Keratinocyte (primary cell): ENCODE measurements at places on chromosomes 3 and 15. TPM values are rescaled to one million over a fixed set of nuclear protein-coding genes. Genes with fewer than 3 reads are reported as not detected.
A peak's percentile ranks its signal among the peaks of the same experiment; 100 is the strongest.

CHRM5 gene
- polyA plus RNA-seq: 0.01 to 0.02 TPM in 2 of 3 replicates, not detected in the other

RSRC1 gene
- polyA plus RNA-seq: 6.1 to 11.7 TPM (median 11.1 TPM) in 3 replicates

SEMA3F gene
- polyA plus RNA-seq: 72.8 to 115 TPM (median 102 TPM) in 3 replicates

- no peak for DNase-seq
These were observed 722 bp downstream of the CACNA1D start for GRCh38 chr3:53495146-53495519.

DNA sequence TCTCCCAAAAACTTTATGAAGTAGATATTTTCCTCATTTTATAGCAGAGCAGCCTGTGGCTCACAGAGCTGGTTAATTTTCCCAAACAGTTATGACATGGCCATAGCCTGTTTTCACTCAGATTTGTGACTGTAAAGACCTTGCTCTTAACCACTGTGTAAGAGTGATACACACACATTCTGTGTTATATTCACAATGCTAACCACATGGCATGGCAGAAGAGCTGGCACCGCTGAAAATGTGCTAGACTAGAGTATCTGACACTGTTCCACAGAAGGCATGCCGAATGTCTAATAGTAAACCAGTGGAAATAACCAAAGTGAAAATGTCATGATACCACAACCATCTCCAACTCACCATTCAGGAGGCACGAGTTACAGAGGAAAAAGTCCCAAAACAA is 71.8 kb downstream of the PEX5L start:
- DNase-seq: no peak

GRCh38 chr3:153734777-153735551 is 386.2 kb upstream of the ARHGEF26 start:
- DNase-seq: peak; percentile 7

DNA sequence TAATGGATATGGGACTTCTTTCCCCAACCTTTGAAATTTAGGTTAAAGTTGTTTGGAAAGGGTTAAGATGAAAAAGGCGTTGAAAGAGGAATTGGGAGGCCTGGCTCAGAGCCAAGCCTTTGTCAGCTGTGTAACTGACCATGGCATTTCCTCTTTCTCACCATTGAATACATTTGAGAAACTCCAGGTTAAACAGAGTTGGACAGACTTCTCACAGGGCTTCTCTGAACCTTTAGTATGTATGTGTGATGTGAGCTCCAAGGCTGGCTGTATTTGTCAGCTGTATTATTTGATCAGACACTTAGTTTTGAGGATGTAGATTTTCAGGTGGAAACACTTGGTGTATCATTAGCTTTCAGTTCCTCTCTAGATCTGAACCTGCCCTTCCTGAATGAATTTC is 136.4 kb upstream of the GOLGA6L4 start:
- no peak for DNase-seq

- DNase-seq: no peak
These were observed 348.2 kb downstream of the PDCD6IP start for GRCh38 chr3:34146596-34146995.

DNA sequence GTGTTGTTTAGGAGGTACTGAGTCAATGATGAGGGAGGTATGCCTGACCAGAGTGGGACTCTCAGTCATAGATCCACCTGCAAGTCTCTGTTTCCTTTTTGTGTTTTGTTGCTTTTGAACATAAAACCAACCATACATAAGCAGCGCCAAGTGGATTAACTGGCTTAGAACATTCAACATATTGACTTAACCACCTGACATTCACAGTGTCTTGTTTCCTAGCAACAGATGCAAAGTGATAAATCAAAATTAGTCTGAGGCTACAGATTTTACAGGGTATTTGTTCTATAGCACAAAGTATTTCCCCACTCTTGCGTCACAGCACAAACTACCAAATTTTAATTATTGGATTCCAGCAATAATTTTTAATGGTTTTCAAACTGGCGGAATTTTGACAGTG is 283.8 kb downstream of the BBX start:
- no peak for DNase-seq

- no peak for DNase-seq
These were observed 1.2 kb downstream of the CALML4 start for GRCh38 chr15:68203956-68204355.
